ENCODE measurements at places on chromosomes 2 and 18. TPM values are rescaled to one million over a fixed set of nuclear protein-coding genes. Genes with fewer than 3 reads are reported as not detected.

GRCh38 chr2:201233192-201233811 lies 27.0 kb upstream of the CASP8 start:
- DNase-seq, result no peak

DNA sequence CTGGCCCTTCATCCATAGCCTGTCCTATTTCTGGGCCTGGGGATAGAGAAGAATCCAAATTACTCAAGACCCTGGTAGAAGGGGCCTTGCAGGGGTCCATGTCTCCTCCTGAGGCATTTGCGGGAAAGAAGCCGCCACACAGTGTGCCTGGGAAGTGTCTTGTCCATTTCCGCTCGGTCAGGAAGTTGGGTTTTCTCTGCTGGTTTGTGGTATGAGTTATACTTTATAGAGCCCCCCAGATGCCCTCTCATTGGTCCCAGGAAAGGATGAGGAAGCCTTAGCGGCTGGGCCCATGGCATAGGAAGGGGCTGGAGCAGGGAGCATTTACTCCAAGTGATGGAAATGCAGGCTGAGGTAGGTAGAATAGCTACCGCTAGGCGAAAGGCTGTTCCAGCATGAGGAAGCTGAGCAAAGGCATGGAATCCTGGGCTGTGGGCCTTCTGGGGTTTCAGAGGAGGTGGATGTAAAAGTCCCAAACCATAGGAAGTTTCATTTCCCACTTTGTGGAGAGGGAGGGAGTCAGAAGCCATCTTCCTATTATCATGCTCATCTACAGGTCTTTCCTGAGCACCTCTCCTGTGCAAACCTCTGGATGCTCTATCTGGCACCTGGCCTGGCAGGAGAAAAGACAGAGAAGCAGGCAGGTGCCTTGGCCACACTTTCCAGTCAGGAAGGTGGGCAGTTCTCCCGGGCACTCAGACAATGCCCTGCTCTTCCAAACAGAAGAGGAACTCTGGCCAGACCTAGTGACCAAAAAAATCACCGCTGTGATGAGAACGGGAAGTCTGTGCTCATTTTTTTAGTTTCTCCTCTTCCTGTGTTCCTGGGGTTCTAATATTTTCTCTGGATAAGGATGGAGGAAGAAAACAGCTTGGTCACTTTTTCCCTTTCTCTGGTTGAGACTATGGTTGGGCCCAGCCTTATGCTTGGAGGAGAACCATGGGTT lies 2.6 kb upstream of the CD207 start:
- DNase-seq, result no peak

DNA sequence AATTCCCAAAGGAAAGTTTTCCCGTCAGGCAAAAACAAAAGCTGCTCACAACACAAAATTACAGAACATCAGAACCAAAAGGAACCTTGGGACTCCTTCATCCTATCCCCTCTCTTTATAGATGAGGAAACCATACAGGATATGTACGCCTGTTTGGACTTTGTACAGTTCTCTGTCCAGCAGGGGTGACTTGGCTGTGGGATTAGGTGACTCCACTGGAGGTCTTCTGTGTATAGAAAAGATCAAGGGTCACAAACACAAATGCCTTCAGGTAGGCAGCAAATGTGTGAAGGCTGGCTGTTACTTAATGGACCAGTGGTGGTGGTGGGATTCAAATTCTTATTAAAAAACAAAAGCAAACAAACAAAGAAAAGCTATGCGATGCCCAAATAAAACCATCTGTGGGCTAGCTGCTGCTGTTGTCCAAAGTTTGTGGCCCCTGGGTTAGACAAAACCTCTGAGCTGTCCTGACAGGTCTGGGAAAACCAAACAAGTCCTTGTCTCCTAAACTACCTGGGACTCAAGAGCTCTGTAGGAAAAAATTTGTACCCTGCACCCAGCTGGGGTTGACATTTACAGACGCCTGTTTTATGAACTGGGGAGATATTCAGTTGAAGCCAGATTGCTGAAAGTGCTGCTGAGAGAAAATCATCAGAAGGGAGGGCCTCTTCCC lies 1.3 kb upstream of the CEP68 start:
- no peak for DNase-seq

The C18orf32 gene
- total RNA-seq, result 38.3 TPM

The NT5C1B gene
- total RNA-seq, result not detected

The TNS1 gene
- total RNA-seq, result 191 TPM

The NDUFV2 gene
- total RNA-seq, result 116 TPM

Measured in urinary bladder (tissue), 4 donors.